ENCODE measurements at places on chromosomes 5 and 9. TPM values are rescaled to one million over a fixed set of nuclear protein-coding genes. Genes with fewer than 3 reads are reported as not detected.

BARX1 gene
- 15.6 TPM for total RNA-seq

NSG2 gene
- not detected for total RNA-seq

CDKN2B gene
- total RNA-seq: 50.7 TPM

PLEKHG4B gene
- total RNA-seq: 0.36 TPM

SMIM33 gene
- not detected for total RNA-seq

NR5A1 gene
- not detected for total RNA-seq

ISL1 gene
- not detected for total RNA-seq

SLCO4C1 gene
- 4.1 TPM for total RNA-seq

ZFP2 gene
- 1.4 TPM for total RNA-seq

SLC27A6 gene
- total RNA-seq: not detected

VLDLR gene
- total RNA-seq: 10.1 TPM

PHYHD1 gene
- total RNA-seq: 7.6 TPM

FOXI1 gene
- not detected for total RNA-seq

ATG12 gene
- 93.4 TPM for total RNA-seq

ENTREP1 gene
- total RNA-seq: under 0.01 TPM

MFAP3 gene
- total RNA-seq: 90.1 TPM

TRIM7 gene
- total RNA-seq: 0.72 TPM

NR6A1 gene
- total RNA-seq: 0.88 TPM

PCDHB4 gene
- total RNA-seq: 1.2 TPM

SNCB gene
- not detected for total RNA-seq

UBE2QL1 gene
- 0.29 TPM for total RNA-seq

SLC36A3 gene
- not detected for total RNA-seq

SVEP1 gene
- 43.0 TPM for total RNA-seq

FOXD4 gene
- 0.29 TPM for total RNA-seq

RALGPS1 gene
- 5.3 TPM for total RNA-seq

NSMF gene
- total RNA-seq: 19.2 TPM

OTP gene
- under 0.01 TPM for total RNA-seq

SLC4A9 gene
- total RNA-seq: not detected

WWC1 gene
- 1.4 TPM for total RNA-seq

SOX30 gene
- under 0.01 TPM for total RNA-seq

PDGFRB gene
- 567 TPM for total RNA-seq

GFI1B gene
- not detected for total RNA-seq

SHC3 gene
- 0.36 TPM for total RNA-seq

GABBR2 gene
- 0.88 TPM for total RNA-seq

All from osteoblast (primary cell).